ENCODE measurements at places on chromosomes 5 and 9.

GRCh38 chr9:18799428-18799827, 233.6 kb downstream of the SAXO1 start:
- no peak for DNase-seq

- no peak for DNase-seq
Observed at GRCh38 chr5:84257061-84257460, 127.6 kb downstream of the EDIL3 start.

GRCh38 chr5:180071531-180072255, at the start of gene RNF130:
RNF130 (minus strand) TSS chr5:180071759; CDS start chr5:180071702, 57 bp downstream.
- peak; percentile 95 for DNase-seq

DNA sequence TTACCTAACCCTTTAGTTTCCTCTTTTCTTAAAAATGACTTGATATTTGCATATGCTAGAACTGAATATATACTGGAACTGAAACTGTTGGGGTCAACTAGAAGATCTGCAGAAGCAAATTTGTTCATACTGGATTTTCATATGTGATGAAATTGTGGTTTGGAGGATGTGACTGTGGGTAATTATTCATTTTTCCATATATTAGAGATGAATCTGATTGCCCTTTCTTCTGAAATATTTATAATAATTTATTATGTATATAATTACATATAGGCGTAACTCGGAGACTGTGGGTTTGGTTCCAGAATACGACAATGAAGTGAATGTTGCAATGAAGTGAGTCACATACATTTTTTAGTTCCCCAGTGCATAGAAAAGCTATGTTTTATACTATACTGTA, 149.1 kb downstream of the ATP10B start:
- peak; percentile 68 for DNase-seq

DNA sequence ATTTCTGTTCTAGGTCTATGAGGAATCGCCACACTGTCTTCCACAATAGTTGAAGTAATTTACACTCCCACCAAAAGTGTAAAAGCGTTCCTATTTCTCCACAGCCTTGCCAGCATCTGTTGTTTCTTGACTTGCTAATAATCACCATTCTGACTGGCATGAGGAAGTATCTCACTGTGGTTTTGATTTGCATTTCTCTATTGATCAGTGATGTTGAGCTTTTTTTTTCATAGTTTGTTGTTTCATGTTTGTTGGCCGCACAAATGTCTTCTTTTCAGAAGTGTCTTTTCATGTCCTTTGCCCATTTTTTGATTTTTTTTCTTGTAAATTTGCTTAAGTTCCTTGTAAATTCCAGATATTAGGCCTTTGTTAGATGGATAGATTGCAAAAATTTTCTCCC, 867.1 kb downstream of the DTWD2 start:
- DNase-seq, result no peak

DNA sequence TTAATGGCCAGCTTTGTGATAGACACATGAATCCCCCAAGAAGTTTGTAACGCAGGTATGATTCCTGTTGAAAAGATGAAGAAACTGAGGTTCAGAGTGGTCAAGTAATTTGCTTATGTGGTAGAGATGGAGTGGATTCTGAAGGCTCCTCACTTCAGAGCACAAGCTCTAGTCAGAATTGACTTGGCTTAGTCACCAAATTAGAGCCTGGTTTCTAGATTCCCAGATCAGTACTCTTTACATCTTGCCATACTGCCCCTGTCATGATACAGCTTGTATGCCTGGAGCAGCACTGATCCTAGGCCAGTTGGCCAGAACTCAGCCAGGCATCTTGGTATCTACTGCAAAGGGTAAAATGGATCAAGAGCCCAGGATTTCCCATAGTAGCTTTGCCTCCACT, 284.4 kb upstream of the RFX3 start:
- no peak for DNase-seq

DNA sequence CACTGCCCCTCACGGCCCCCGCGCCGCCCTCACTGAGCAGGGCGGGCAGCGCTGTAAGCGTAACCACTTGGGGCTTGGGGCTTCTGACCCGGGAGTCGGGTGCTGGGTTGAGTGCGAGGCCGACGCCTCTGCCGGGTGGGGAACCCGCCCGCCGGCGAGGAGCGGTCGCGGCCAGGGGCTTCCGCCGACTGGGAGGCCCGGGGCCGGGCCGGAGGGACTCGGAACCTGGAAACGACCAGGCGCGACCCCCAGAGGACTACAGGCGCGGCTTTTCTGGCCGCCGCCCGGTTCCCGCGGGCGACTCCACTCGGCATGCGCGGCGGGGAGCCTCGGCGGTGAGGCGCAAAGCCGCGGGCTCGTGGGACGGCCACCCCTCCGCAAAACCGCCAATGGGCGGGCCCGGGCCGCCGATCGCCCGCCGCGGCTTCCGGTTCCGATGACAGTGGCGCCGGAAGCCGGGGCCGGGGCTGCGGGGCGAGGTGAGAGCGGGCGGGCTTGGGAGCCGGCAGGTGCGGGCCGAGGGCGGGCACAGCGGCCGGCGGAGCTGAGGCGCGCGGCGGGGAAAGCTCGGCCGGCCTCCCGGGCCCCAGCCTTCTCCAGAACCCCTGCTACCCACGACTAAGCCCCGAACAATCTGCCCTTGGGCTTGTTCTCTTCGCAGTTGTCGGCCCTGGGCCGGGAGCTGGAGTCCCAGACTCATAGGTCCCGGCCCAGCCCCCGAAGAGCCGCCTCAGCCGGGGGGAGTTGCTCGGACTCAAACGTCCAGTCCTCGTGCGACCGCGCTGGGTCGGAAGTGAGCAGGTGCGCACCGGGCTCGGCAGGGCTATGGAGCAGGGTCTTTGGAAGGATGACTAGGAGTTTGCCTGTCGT, at the start of gene RMND5B:
RMND5B (plus strand) TSS at position 439 of the 870 bp plus-strand sequence. CDS start 7,106 bp downstream, outside the sequence.
- DNase-seq, result peak; percentile 83

DNA sequence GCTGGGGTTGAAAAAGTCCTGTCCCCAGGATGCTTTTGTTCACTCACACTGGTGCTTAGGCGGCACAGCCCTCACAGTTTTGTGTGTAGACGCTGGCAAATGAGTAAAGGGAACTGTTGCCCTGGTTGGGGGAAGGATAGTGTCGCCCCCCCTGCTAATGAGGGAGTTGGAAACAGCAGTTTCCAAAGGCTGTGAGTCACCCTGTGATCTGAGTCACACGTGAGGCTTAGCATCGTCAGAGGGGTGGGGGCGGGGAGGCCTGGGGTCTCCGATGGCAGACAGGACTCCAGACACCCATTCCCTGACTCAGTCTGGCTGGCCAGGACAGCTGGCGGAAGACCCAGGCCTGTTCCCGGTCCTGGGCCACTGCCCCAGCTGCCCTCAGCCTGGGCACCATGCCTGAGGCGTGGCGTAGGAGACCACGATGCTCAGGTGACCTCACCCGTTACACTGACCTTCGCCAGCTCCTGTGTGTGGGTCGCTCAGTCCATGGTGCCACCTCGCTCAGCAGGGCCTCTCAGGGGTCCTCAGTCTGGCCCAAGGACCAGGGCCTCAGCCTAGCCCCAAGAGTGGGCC, 2.9 kb downstream of the DNAJB5 start:
- peak; percentile 97 for DNase-seq

DNA sequence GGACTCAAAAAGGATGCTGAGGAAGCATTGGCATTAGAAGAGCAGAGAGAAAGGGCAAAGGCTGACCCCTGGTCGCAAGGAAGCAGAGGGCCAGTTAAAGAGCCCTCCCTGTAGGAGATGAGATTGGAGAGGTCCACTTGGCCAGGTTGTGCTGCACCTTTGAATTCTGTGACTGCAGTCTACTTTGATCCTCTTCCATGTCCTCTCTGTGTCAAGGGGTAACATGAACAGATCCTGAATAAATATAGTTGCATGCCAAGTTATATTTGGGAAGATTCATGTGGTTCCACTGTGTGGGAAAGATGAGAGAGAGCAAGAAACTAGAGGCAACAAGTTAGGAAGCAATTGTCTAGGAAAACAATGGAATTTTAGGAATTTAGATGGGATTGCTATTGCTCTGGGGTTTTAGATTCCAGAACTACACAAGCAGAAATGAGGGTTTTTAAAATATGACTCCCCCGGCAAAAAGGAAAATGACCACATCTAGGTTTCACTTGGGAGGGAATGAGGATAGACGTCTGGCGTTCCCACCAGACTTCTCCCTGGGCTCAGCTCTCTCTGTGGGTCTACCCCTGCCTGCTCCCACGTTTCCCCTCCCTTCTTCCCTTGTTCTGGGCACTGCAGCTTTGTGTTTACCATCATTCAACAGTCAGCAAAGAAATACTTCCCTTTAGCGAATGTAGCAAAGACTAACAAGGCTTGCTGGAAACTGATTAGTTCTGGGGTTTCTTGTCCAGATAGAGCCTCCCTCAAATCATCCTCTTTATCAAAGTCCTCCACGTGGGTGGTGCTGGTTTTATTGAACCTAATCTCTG, 63.6 kb downstream of the SNX18 start:
- DNase-seq, result peak; percentile 32

- DNase-seq, result no peak
Observed at GRCh38 chr9:121364077-121364476, 6.0 kb downstream of the STOM start.

DNA sequence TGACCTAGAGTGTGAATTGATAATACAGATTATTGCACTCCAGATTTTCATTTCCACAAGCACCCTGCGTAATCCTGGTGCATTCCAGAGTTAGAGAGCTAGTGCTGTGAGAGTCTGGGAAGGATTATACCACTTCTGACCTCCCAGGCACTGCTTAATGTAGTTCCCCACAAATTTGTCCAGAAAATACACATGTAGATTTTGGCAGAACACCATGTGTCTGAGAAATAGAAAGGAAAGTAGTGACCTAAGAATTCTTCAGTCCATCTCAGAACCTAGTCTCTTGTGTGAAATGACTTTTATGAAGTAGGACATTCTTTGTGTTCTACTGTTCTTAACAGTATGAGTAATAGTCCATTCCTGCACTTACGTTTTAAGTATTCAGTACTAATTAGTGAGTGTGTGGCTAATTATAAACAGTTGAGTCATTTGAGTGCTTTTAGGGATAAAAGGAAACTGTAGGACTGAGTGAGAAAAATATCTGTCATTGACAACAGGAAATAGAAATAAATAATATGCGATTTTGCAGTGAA, 27.8 kb upstream of the PTPDC1 start:
- DNase-seq, result no peak

- no peak for DNase-seq
Observed at GRCh38 chr5:10642367-10642766, 78.5 kb downstream of the ANKRD33B start.

DNA sequence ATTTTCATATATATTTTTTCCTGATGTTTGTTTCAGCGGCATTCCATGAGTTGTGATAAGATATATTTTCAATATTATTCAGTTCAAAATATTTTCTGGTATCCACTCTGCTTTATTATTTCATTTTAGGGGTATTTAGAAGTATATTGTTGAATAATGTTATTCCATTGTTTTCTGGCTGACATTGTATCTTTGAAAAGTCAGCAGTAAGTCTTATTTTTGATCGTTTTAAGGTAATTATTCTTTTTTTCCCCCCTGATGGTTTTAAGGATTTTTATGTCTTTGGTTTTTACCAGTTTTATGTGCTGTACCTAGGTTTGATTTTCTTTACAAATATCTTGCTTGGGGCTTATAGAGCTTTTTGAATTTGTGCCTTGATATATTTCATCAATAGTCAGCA, 6.6 kb upstream of the GLRA1 start:
- no peak for DNase-seq

GRCh38 chr5:42839196-42839595, 27.5 kb upstream of the SELENOP start:
- DNase-seq, result no peak

GRCh38 chr5:65062469-65063083, 293.8 kb downstream of the CWC27 start:
- no peak for DNase-seq

- peak; percentile 4 for DNase-seq
Observed at GRCh38 chr9:15697446-15697851, 144.6 kb downstream of the CCDC171 start.

GRCh38 chr5:458547-459353, 15.8 kb downstream of the EXOC3 start:
- peak; percentile 53 for DNase-seq

GRCh38 chr5:72848474-72849428, 32.3 kb downstream of the TNPO1 start:
- peak; percentile 50 for DNase-seq

- no peak for DNase-seq
Observed at GRCh38 chr5:113527746-113528145, 14.3 kb downstream of the YTHDC2 start.

- DNase-seq, result no peak
Observed at GRCh38 chr9:20987521-20987920, 43.9 kb downstream of the HACD4 start.

GRCh38 chr5:14108170-14108996, 34.8 kb upstream of the TRIO start:
- peak; percentile 79 for DNase-seq

GRCh38 chr5:103446813-103447212, 115.8 kb downstream of the NUDT12 start:
- no peak for DNase-seq

DNA sequence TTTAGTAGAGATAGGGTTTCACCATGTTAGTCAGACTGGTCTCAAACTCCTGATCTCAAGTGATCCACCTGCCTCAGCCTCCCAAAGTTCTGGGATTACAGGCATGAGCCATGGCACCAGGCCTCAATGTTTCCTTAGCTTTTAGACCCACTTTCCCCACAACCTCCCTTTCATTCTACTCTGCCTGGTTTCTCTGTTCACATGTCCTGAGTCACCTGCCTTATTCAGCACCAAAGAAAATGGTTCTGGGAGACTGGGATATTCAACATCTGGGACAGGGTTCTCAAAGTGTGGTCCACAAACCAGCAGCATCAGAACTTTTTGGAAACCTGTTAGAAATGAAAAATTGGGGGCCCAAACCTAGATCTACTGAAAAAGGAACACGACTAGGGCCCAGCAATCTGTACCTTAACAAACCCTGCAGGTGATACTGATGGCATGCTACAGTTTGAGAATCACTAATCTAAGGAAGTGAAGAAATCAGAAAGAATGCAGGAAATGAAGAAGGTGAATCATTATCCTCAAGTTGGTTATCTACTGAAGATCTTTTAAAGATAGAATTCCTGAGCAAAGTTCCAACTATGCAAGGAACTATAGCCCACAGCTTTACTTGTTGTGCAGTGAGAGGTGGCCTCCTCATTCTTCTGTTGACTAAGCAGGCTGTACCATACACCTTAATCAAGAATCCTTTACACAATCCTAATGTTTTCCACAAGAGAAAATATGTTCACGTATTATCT, 51.8 kb upstream of the CTNNAL1 start:
- DNase-seq, result no peak

- no peak for DNase-seq
Observed at GRCh38 chr5:97838214-97838613, 655.2 kb upstream of the RIOK2 start.

GRCh38 chr5:113166852-113167366, 190.3 kb downstream of the DCP2 start:
- DNase-seq, result no peak

GRCh38 chr5:4453655-4454054, 686.5 kb upstream of the ADAMTS16 start:
- DNase-seq, result no peak

GRCh38 chr9:87338088-87338989, 159.3 kb upstream of the DAPK1 start:
- no peak for DNase-seq

DNA sequence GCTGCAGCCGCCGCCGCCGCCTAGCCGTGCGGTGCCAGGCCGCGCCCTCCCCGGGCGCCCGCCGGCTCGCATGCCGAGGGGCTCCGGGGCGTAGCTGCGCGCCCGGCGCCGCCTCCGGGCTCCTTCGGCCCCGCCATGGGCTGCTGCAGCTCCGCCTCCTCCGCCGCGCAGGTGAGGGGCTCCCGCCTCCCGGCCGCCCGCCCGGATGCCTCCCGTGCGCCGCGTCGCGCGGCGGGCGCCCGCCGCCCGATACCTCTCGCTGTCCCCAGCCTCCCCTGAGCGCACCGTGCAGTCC, 230 bp downstream of the SLC44A1 start:
- no peak for DNase-seq
